ENCODE measurements at places on chromosomes 5 and 9.

GRCh38 chr9:76893395-76893932 lies 12.4 kb downstream of the PRUNE2 start:
- H3K27ac ChIP-seq, result no peak overlapping the region
- H3K4me3 ChIP-seq, result no peak overlapping the region
- no peaks in the 10 kb centered on the region for H3K4me1 ChIP-seq
- peaks cover 51% of the 10 kb centered on the region for H3K27me3 ChIP-seq

DNA sequence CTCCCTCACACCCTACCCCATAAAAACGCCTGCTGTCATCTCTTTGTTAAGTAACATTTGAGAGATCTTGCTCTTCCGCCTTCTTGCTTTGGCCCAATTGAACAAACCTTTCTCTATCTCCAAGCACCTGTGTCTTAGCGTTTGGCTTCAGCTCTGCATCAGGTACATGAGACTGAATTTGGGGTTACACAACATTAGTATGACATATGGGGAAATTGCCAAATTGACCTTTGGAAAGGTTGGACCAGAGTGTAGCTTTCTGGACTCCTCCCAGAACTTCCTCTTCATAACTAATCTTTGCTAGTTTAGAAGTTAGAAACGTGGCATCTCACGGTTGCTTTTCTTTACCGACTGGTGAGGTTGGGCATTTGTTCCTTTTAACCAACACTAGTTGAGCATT lies 3.5 kb upstream of the EXOSC3 start:
- H3K27me3 ChIP-seq, result no peaks in the 10 kb centered on the region
- no peak for DNase-seq
- H3K36me3 ChIP-seq, result no peaks in the 10 kb centered on the region
- H3K4me3 ChIP-seq, result no peak overlapping the region

DNA sequence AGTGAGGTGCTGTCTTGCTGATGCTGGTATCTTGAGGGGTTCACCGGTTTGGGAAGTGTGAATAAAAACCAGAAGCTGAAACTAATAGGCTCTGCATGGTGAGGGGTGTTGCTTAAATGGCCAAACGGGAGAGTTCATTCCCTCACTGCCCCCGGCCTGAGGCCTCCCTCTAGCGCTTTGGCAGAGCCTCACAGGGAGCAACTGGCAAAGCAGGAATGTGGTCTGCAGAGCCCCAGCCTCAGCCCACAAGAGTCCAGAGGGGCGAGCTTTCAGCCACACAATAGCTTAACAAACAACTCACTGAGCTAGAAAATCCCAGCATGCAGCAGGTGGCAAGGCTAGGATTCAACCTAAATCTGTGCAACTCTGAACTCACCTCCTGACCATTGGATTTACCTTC lies 234.8 kb downstream of the MED10 start:
- no peak overlapping the region for H3K4me3 ChIP-seq
- peaks cover 3% of the 10 kb centered on the region for H3K4me1 ChIP-seq
- H3K27me3 ChIP-seq, result peaks cover 43% of the 10 kb centered on the region

DNA sequence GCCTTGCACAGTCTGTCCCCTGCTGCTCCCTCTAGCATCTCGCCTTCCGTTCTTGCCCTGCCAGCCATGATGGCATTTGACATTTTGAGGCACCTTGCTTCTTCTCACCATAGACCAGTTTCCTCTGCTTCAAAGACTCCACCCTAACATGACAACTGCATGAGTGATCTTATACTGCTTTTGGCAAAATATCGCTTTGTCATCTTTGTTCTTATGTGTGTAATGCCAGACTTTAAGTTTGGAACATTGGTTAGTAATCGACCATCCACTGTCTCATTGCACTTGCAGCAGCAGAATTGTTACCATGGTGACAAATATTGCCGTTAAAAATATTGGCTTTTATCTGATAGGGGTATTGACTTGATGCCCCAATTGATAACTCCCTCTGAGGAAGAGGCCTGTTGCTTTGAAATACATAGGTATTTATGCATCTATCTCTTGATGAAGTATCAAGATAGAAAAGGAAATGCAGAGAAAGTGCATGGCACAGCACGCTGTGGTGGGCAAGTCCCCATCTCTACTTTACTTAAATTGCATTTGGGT lies 6.8 kb downstream of the GARIN3 start:
- DNase-seq, result no peak
- H3K4me1 ChIP-seq, result no peaks in the 10 kb centered on the region
- H3K27ac ChIP-seq, result no peak overlapping the region
- H3K36me3 ChIP-seq, result no peaks in the 10 kb centered on the region

DNA sequence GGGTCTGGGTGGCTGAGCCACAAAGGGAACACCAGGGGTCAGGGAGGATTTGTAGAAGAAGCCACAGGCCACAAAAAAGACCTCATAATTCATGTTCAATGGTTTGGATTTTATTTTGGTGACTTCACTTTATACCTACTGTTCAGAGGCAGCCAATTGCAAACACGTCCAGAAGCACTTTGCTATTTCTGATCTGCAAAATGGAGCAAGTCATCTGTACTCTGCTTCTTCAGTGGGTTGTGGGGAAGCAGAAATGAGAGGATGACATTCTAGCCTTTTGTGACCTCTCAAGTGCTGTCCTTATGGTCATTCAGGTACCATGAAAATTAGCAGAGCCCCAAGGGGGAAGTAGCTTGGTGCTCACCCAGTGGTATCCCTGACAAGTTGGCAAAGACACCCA lies 2.5 kb upstream of the KCNIP1 start:
- H3K4me3 ChIP-seq, result no peak overlapping the region
- no peaks in the 10 kb centered on the region for H3K36me3 ChIP-seq
- no peak overlapping the region for H3K27ac ChIP-seq
- peaks cover 64% of the 10 kb centered on the region for H3K27me3 ChIP-seq
- H3K4me1 ChIP-seq, result peaks cover 30% of the 10 kb centered on the region

DNA sequence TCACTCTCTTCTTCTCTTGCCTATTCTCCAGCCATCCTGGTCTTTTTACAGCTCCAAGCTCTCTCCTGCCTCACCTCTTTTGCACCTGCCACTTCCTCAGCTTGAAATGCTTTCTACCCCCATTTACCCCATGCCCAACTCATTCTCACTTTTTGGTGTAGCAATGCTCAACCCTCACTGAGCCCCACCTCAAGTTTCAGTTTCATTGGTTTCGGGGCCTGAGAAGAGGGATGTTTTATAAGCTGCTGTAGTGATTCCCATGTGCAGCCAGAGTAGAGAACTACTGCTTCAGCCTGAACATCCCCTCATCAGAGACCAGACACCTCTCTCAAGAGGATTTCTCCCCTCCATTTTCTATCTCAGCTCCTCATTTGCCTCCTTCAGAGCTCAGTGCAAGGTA lies 45.2 kb upstream of the FYB1 start:
- H3K27ac ChIP-seq, result no peak overlapping the region
- DNase-seq, result no peak
- no peaks in the 10 kb centered on the region for H3K36me3 ChIP-seq
- no peak overlapping the region for H3K4me3 ChIP-seq
- no peaks in the 10 kb centered on the region for H3K27me3 ChIP-seq
- no peaks in the 10 kb centered on the region for H3K4me1 ChIP-seq

DNA sequence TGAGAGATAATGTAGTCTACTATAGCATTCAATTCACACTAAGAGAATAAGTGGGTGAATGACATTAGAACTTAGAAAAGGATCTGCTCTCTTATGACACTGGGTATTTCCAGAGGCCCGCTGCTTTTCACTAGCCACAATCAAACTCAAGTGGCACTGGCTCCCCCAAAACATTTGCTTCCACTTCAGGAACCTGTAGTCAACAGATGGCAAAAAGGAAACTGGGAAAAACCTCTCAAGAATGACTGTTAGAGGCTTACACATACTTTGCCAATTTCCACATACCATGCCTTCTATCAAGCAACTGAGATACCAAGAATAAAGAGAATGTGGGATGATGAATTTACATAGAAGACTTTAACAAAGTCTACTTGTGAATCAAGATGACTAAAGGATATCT lies 11.2 kb downstream of the POC5 start:
- H3K4me3 ChIP-seq, result no peak overlapping the region
- no peaks in the 10 kb centered on the region for H3K4me1 ChIP-seq
- no peaks in the 10 kb centered on the region for H3K27me3 ChIP-seq
- DNase-seq, result no peak
- H3K36me3 ChIP-seq, result peaks cover 20% of the 10 kb centered on the region

DNA sequence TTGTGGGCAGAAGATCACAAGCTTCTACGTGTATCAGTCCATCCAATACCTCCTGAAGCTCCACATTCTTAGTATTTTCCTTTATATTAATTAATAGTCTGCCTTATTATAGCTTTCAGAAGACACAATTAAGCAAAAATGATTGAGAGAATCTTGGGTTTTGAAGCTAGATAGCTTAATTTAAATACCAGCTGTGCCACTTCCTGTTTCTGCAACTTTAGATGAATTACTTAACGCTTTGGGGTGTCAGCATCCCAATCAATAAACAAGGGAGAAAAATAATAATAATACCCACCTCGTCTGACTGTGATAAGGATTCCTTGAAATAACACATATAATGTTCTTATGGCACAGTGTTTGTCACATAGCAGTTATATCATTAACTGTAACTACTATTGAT lies 44.7 kb upstream of the HTR4 start:
- H3K4me1 ChIP-seq, result no peaks in the 10 kb centered on the region
- H3K27me3 ChIP-seq, result no peaks in the 10 kb centered on the region
- no peak overlapping the region for H3K4me3 ChIP-seq
- no peaks in the 10 kb centered on the region for H3K36me3 ChIP-seq

- H3K4me1 ChIP-seq, result no peaks in the 10 kb centered on the region
- H3K36me3 ChIP-seq, result no peaks in the 10 kb centered on the region
- DNase-seq, result no peak
- peaks cover 22% of the 10 kb centered on the region for H3K27me3 ChIP-seq
- H3K4me3 ChIP-seq, result no peak overlapping the region
Observed at GRCh38 chr5:23042226-23042625, 189.1 kb upstream of the CDH12 start.

DNA sequence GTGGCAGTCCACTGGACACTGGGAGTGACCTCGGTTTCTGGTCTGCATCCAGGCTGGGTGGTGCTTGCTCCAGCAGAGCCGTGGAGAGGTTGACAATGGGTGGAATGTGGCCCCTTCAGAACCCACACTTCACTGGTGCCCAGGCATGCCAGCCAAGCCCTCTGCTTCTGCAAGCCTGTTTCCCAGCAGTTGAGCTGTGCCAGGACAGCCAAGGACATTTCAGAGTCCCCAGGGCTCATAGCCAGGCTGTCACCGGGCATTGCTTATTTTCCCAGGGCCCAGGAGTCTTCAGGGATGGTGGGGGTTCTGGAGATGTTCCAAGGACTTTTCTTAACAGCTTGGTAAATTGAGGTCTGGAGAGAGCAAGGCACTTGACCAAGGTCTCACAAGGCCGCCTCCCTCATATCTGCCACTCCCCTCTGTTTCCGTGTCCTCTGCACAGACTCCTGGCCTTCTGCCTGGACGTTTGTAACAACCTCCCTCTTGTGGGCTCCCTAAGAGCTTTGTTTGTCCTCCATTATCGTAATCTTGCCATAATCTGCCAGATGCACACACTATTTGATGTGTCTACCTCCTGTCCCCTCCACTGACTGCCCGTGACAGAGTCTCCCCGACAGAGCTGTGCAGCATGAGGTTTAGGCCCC lies 3.8 kb upstream of the NDST1 start:
- H3K36me3 ChIP-seq, result no peaks in the 10 kb centered on the region
- H3K27me3 ChIP-seq, result no peaks in the 10 kb centered on the region
- no peak overlapping the region for H3K4me3 ChIP-seq
- H3K27ac ChIP-seq, result peak overlapping the region; percentile 10
- DNase-seq, result no peak
- H3K4me1 ChIP-seq, result peaks cover 45% of the 10 kb centered on the region

GRCh38 chr5:52504584-52505240 lies 283.0 kb upstream of the ITGA1 start:
- H3K4me3 ChIP-seq, result no peak overlapping the region
- H3K36me3 ChIP-seq, result no peaks in the 10 kb centered on the region
- H3K27ac ChIP-seq, result no peak overlapping the region
- no peaks in the 10 kb centered on the region for H3K27me3 ChIP-seq
- H3K4me1 ChIP-seq, result peaks cover 14% of the 10 kb centered on the region

- H3K4me1 ChIP-seq, result peaks cover 14% of the 10 kb centered on the region
- H3K36me3 ChIP-seq, result no peaks in the 10 kb centered on the region
- no peaks in the 10 kb centered on the region for H3K27me3 ChIP-seq
- H3K4me3 ChIP-seq, result peak overlapping the region; percentile 74
- no peak overlapping the region for H3K27ac ChIP-seq
- peak; percentile 33 for DNase-seq
Observed at GRCh38 chr9:100473276-100474081, 530 bp downstream of the TMEFF1 start.

GRCh38 chr5:136538534-136538933 lies 173.2 kb upstream of the TRPC7 start:
- DNase-seq, result no peak
- H3K4me1 ChIP-seq, result peaks cover 7% of the 10 kb centered on the region
- H3K27ac ChIP-seq, result no peak overlapping the region
- no peaks in the 10 kb centered on the region for H3K36me3 ChIP-seq

- H3K4me1 ChIP-seq, result peaks cover 7% of the 10 kb centered on the region
- no peak for DNase-seq
- no peak overlapping the region for H3K4me3 ChIP-seq
- no peak overlapping the region for H3K27ac ChIP-seq
- H3K36me3 ChIP-seq, result peaks cover 21% of the 10 kb centered on the region
- no peaks in the 10 kb centered on the region for H3K27me3 ChIP-seq
Observed at GRCh38 chr5:5291357-5291756, 131.1 kb upstream of the ICE1 start.

Data from mesothelial cell of epicardium (in vitro differentiated cells).